ENCODE measurements at places on chromosomes 12 and 14.

DNA sequence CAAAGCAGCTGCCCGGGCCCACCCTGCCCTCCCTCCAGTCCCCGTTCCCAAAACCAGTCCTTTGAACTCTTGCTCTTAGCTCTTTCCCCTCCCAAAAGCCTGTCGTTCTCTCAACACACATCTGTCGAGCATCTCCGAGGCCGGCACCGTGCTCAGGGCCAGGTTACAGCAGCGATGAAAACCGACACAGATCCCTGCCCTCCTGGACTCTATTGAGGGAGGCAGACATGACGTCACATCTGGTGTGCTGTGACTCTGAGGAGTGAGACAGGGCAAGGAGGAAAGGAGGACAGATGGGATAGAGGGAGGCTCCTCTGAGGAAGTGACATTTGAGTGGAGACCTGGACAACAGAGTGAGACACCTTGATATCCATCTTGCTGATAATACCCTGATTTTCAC lies 34.6 kb upstream of the PWP1 start:
- DNase-seq, result no peak

GRCh38 chr12:121676190-121676589 lies 6.7 kb upstream of the MORN3 start:
- no peak for DNase-seq

- DNase-seq, result no peak
These were observed 5.6 kb downstream of the CD9 start for GRCh38 chr12:6205761-6206160.

GRCh38 chr14:67068251-67068650 lies 121.0 kb upstream of the GARIN2 start:
- DNase-seq, result no peak

- DNase-seq, result no peak
These were observed 50.8 kb downstream of the CAND1 start for GRCh38 chr12:67319936-67320335.

- no peak for DNase-seq
These were observed 342.6 kb upstream of the NAV3 start for GRCh38 chr12:77488041-77488620.

- no peak for DNase-seq
These were observed 333.9 kb downstream of the ZFP36L1 start for GRCh38 chr14:68458840-68459469.

- no peak for DNase-seq
These were observed 13.9 kb downstream of the BAZ2A start for GRCh38 chr12:56616244-56616643.

DNA sequence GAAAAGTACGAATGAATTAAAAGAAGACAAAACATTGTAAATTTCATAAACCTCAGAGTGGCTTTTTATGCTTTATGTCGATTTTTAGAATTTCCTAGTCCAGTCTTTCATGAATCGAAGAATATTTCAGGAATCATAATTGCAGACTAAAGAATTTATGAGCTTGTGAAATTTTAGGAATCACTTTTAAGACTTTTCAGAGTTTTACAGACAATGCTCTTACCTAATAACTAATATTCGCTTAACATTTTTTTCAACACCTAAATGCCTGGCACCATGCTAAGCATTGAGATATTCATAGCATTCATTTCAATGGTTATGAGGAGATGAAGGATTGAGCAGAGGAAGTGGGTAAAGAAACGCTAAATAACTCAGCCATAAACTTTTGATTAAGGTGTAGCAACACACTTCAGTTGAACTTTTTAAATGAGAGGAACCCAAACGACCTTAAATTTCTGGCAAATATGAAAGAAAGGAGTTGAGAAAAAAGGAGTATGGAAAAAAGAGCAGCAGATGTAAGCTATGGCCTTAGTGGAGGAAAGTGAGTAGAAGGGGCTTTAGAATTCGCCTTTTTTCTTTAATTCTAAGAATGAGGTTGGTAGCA lies 739 bp upstream of the USP44 start:
- DNase-seq, result no peak

DNA sequence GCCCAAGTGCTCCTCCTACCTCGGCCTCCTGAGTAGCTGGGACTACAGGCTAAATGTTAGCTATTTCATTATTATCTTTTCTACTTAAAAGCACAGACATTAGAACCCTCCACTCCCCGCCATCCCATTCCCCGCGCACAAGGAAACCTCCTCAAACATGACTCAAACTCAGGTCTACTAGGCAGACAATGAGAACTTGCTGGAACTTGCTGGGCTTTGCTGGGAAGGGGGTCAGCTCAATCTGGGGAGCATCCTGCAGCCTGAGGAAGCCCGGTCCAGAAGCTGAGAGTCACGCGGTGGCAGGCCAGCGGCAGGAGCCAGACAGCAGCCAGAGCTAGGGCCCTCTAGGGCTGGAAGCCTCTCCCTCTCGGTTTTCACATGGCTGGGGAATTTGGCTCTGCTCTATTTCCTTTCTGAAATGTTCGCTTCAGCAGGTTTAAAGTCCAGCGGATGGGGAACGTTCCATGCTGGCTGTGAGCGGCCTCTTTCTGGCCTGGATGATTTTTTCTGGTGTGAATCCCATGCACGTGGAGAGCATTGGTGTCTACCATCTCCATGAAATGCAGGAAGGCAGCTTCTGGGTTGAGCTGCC lies 68.5 kb downstream of the SLC6A12 start:
- DNase-seq, result no peak

GRCh38 chr12:124025661-124026060 lies 52.6 kb downstream of the ZNF664 start:
- no peak for DNase-seq

GRCh38 chr14:81243499-81243898 lies 22.7 kb upstream of the GTF2A1 start:
- DNase-seq, result no peak

GRCh38 chr12:2633176-2633824 lies 161.5 kb upstream of the FKBP4 start:
- DNase-seq, result no peak

- DNase-seq, result no peak
These were observed 182.2 kb upstream of the USP15 start for GRCh38 chr12:62078020-62078419.

DNA sequence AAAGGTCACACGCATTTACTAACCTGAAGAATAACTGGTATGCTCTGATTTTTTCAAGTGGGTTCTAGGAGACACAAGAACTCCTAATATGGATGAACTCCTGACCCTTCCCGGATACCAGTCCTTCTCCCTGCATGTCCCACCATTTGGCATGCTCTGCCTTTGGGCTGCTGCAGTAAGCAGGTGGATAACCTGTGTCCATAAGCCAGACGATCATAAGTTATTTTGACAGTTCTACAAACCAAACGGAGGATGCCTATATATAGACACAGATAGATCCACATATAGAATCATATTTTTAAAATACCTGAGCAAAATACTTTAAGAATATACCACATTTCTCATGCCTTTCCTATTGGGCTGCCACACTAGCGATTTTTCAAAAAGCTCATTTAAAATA lies 49.4 kb downstream of the TMTC1 start:
- no peak for DNase-seq

DNA sequence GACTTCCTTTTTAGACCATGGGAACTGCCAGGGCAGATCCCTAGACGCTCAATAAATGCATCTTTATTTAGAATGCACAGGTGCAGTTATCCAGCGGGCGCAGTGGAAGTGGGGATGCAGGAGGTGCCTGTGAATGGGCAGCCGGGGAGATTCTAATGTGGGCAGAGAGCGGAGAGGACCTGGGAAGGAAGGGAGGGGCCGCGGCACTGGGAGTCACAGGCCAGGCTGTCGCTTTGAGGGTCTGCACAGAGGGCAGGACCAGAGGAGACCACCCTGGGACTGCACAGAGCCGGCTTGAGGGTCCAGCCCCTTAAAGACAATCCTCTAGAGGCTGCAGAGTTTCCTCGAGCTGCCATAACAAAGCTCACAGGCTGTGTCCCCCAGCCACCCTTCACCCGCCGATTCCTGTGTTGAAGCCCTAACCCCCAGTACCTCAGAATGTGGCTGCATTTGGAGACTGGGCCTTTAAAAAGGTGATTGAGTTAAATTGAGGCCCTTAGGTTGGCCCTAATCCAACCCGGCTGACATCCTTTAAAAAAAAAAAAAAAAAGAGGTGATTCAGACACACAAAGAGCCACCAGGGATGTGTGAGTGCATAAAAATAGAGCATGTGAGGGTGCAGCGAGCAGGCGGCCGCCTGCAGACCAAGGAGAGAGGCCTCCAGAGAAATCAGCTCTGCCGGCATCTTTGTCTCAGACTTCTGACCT lies 44.4 kb upstream of the PPP2R5C start:
- DNase-seq, result no peak

DNA sequence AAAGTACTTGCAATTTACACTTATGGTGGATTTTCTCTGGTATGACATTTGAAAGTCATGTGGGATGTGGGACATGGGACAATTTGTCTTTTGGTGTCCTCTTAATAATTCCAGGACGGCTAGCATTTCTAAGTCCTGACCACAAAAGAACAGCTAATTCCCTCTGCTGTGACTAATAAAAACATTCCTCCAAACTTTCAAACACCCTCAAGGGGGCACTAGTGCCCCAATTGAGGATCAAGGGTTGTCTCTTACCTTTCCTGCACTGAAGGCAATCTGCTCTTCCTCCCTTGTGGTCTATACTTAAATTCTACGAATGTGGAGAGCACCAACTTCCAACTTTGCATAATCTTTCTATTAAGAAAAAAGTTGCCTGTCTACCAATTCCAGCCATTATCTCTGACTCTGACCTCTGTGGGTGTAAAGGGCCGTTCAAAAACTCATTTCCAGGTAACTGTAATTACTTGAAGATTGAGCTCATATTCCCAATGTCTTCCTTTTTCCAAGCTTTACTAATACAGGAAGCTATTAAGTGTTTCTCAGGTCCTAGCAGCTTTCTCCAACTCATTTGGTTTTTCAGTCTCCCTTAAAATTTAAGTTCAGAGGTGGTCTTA lies 210.2 kb downstream of the PTPRO start:
- DNase-seq, result no peak

- DNase-seq, result no peak
These were observed 72.4 kb downstream of the ATP2B1 start for GRCh38 chr12:89636052-89636775.

DNA sequence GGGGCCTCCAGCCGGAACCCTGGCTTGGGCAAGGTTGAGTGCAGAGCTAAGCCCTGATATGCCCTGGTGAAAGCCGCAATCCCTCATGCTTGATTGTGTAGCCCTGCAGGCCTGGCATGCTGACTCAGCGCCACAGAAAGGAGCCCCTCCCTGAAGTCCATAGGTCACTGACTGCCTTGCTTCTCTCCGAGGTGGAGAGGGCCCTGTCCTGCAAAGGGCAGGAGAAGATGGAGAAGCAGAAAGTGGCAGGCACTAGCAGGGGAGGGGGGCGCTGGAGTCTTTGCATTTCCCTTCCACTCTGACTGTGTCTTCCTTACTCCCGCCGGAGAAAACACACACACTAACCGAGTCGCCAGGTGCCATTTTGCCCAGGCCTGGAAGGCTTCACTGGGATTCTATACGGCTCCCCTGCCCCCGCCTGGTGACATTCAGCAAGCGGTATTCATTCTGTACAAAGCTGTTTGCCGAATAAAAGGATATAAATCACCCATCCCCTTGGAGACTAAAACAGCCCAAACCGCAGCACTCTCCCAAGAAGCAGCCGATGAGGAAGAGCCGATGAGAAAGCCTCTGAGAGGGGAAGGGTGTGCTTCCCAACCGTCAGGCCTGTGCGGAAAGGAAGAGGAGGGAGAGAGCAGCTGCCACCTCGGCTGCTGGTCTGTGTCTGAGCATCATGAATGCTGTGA lies 69.8 kb downstream of the SLC6A12 start:
- DNase-seq, result no peak

DNA sequence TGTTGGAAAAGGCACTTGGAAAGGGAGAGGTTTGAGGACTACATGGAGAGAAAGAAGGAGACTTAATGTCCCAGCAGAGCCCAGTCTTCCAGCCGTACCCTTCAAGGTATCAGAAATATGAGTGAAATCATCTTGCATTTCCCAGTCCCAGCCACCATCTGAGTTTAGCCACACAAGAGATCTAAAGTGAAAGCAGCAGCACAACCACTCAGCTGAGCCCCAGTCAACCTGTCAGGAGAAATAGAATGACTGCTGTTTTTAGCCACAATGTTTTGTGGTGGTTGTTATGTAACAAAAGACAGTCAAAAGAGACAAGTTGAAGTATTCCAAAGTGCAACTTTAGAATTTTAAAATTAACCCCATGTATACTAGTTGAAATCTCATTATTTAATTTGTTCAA lies 28.0 kb downstream of the DERA start:
- no peak for DNase-seq

GRCh38 chr12:16300736-16301135 lies 23.3 kb upstream of the SLC15A5 start:
- DNase-seq, result no peak

- no peak for DNase-seq
These were observed 3.1 kb downstream of the SMIM41 start for GRCh38 chr12:52082669-52082987.

DNA sequence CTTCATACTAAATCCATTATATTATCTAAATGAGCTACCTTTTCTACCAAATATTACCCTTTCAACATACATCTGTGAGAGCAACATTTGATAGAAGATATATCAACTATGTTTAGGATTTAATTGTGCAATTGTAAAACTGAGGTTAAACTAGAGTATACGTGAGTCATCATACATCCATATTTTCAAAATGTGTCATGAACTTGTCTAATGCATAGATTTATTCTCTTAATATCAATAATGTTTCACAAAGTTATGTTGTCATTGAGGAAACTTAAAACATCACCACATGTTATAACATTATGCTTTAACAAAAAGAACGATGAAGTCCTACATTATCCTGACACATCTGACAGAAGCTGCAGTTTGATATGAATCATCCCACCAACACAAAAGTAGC lies 645.5 kb upstream of the NOVA1 start:
- no peak for DNase-seq

DNA sequence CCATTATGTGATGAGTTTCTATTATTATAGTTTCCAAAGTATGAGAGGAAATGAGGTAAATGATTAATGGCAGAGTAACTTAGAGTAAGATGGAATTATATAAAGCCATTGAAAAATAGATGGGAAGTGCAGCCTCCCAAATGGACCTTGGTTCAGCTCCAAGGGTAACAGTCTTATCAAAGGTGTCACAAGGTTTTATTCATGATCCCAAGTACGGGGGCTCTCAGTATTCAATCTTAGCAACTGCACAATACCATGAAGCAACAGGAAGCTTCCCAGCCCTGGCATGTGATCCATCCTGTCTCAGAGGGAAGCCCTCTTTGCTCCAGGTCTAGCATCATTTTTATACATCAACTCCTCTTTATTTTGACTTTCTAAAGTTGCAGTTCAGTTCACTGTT lies 948.2 kb downstream of the GALC start:
- DNase-seq, result no peak

Data from hippocampal formation (tissue), 2 donors.